AG08396 (cell line): ENCODE measurements at places on chromosomes 4 and X.

DNA sequence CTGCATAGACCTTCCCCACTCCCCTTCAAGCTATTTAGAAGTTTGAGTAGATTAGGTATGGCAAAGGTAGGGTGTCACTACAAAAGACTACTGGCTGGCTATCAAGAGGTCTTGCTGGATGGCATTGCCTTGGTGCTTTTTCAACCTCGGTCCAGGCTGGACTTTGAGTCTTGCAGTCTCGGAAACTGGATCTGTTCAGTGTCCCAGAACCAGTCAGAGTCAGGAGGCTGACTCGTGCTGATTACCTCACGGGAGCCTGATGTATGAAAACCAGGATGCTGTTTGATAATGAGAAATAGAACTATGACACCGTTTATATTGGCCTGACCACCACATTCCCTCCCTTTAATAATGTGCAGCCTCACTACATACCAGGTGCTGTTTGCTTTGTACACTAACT lies 2.7 kb upstream of the PHKA1 start:
- no peak for DNase-seq

DNA sequence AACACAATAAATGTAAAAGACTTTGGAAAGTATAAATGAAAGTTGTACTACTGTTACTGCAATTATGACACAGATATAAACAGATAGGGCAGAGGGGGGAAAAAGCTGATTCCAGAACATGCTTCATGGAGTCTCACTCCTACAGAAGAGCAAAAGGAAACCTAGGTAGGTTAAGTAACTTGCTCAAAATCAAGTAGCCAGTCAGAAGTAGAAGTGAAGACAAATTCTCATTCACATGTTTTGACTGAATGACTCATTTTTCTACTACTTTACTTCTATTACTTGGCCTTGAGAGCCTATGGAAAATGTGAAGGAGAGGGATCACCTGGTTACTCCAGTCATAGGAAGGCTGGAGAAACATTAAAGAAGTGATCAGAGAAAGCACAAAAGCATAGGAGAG lies 23.6 kb upstream of the RASGEF1B start:
- DNase-seq, result no peak

GRCh38 chrX:18471296-18471695 lies 45.9 kb downstream of the CDKL5 start:
- DNase-seq, result no peak

DNA sequence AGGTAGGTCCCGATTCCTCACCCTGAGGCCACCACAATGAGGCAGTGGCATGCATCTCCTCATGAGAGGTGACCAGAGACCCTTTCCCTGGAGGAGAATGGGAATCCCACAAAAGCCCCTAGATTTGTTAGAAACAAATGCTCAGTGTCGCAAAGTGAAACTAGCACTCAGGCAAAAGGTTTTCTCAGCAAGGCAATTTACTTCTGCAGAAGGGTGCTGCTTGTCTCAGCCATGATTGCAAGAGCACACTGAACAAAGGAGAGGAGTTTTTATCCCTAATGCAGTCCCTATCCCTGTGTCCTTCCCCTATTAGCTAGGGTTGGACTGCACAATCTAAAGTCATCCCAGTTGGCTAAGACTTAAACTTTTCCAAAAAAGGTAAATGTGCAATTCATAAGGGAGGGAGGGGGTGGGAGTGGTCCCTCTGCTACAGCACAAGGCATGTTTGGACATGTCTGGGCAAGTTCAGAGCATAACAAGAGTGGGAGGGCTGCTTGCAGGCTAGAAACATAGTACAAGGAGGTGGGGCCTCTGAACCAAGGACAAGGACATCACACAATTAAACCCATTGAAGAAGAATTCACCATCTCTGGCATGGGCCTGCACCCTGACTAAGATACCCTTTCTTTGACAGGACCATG lies 185.3 kb downstream of the CCNG2 start:
- no peak for DNase-seq

- no peak for DNase-seq
Measured at GRCh38 chr4:105352826-105353225, 121.0 kb downstream of the PPA2 start.

DNA sequence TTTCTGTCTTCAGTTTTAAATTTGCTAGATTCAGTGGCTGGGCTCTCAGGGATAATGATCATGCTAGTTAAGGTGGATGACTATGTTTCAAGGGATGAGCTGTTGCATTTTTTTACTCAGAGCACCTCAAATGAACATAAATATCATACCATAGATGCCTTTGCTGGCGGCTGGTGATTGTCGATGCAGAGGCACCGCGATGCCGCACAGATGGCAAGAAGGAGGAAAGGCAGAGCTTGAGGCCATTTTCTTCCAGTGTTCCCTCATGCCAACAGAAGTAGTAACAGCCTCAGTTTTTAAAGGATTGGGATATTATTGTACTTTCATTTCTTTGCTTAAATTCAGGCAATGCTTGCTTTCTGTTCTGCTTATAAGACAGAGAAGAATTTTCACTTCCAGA lies 654.7 kb upstream of the IGFBP7 start:
- DNase-seq, result no peak

DNA sequence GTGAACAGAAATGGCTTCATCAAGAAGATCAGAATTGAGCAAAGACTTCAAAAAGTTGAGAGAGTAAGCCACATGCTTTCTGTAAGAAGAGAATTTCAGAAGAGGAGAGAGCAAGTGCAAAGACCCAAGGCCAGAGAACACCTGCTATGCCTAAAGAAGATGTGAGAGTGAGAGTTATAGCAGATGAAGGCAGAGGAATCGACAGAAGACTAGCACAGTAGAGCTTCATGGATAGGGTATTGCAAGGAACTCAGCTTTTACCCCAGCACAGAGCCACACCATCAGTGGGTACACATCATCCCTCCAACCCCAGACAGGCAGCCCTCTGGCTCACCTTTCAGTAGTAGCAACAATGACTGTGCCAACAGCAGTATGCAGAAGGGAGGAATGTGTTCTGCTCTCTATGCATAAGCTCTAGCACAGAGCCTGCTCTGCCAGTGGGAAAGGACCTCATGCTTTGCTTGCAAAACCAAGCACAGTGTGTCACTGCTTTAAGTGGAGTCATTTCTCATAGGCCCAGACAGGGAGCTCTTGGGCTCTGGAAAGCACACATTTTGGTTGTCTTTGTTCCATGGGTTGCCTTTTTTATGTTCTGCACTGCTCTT lies 318.6 kb downstream of the NAF1 start:
- no peak for DNase-seq

GRCh38 chr4:55077577-55077976 lies 47.8 kb downstream of the KDR start:
- DNase-seq, result no peak

DNA sequence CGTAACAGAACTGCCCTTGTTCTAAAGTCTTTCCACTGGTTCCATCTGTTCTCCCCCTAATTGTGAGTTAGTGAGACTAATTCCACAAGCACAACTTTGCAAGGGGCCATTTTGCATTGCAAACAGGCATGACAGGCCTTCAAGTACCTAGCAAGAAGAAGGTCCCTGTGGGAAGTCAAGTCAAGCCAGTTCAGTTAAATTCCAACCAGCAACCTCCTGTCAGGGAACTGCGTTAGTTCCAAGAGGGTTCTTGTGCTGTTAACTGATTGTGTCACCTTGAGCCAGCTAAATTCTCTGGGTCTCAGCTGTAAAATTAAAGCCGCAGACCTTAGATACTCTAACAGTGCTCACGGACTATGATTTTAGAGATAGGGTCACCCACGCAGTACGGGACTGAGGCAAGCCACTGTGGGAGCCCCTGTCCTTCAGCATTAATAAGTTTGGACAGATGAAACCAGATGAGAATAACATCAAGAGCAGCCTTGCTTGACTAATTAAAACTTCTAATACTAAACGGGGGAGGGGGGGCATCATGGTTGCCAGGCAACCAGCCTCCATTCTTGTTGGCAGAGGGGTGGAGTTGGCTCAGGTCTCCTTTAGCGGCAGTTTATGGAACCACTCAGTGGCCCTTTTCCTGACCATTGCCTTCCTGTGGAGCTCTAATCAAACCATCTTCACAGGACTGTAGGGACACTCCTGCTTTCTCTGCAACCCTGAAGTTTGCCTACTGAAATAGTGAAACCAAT lies 24.1 kb upstream of the TMEM150C start:
- no peak for DNase-seq

GRCh38 chr4:107619066-107619465 lies 101.0 kb downstream of the PAPSS1 start:
- DNase-seq, result peak; percentile 67

- no peak for DNase-seq
Measured at GRCh38 chrX:143664302-143664701, 28.4 kb upstream of the SLITRK4 start.

DNA sequence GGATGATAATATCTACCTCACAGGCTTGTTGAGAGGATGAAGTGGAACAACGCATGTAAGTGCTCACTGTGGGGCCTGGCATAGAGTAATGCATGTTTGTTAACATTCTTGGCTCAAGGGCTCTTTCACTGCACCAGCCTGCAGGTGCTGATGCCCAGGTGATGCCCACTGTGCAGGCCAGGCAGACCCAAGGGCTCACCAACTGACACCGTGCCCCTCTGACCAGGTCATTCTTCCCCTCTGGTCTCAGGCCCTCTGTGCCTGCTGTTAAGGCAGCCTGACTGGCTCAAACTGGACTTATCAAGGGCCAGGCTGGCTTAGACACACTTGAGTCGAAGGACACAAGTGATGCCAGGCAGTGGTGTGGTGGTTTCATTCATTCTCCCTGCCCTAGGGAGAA lies 90.5 kb downstream of the PJA1 start:
- DNase-seq, result no peak

DNA sequence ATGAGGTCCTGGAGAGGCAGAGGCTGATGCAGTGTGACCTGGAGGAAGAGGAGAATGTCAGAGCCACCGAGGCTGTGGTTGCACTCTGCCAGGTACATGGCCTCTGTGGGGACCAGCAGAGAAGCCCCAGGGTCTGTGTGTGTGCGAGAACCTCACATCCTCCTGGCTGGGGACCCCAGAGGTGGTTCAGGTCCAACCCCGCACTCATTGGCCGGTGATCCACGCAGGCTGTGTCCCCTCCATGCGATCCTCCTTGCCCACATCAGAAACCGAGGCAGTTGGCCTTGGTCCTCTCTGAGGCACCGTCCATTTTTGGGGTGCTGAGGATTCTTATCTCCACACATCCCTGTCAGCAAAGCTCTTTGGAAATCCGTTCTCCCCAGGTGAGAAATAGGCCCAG lies 45.3 kb downstream of the EVC start:
- DNase-seq, result no peak

DNA sequence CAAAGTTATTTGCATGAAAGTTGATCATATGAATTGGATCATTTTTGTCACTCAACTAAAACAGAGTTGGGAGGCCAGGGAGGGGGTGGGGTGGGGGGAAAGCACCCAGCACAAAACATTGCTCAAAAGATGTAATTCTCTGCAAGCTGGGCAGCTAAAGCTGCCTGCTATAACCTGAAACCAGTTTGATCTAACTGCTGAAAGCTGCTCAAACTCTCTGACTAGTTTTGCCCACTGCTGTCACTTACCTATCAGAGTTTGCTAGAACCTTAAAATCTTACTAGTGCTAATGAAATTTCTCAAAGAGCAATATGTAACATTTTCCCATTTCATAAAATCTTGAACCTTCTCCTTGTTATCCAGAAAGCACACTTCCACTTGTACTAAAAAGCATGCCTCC lies 10.4 kb downstream of the CXCL8 start:
- DNase-seq, result no peak

GRCh38 chrX:1932231-1932630 lies 317.4 kb downstream of the ASMT start:
- DNase-seq, result no peak

GRCh38 chrX:139851730-139852129 lies 81.1 kb downstream of the ATP11C start:
- DNase-seq, result no peak

DNA sequence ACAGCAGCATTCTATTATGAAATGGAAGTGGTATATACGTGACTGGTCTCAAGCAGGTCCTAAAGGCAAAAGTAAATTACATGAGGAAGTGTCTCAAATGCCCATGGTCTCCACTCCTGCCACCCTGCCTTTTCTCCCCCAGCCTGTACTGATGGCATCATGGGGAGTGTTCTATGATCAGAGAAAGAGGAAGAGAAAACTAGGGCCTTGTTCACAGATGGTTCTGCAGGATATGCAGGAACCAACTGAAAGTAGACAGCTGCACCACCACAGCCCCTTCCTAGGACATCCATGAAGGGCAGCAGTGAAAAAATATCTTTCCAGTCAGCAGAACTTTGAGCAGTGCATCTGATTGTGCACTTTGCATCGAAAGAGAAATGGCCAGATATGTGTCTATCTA lies 901.5 kb downstream of the ARAP2 start:
- DNase-seq, result no peak

- DNase-seq, result no peak
Measured at GRCh38 chrX:10981506-10981905, 129.6 kb upstream of the HCCS start.

- DNase-seq, result no peak
Measured at GRCh38 chr4:127450276-127450675, 182.5 kb upstream of the INTU start.

DNA sequence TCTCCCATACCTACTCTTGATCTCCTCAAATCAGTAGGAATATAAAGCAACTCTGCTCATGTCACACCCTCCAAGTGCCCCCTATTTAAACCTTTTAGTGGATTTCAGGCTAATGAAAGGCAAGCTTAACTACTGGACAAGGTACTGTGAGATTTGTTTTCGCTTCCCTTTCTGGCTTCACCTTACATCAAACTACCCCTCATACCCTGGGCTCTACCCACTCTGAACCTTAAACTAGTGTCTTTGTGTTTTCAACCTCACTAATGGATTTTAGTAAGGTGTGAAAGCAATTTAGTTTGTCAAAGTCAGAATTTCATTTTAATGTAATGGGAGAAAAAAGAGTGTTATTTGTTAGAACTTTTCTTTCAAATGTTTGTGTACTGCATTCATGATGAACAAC lies 291.7 kb downstream of the INPP4B start:
- DNase-seq, result no peak

DNA sequence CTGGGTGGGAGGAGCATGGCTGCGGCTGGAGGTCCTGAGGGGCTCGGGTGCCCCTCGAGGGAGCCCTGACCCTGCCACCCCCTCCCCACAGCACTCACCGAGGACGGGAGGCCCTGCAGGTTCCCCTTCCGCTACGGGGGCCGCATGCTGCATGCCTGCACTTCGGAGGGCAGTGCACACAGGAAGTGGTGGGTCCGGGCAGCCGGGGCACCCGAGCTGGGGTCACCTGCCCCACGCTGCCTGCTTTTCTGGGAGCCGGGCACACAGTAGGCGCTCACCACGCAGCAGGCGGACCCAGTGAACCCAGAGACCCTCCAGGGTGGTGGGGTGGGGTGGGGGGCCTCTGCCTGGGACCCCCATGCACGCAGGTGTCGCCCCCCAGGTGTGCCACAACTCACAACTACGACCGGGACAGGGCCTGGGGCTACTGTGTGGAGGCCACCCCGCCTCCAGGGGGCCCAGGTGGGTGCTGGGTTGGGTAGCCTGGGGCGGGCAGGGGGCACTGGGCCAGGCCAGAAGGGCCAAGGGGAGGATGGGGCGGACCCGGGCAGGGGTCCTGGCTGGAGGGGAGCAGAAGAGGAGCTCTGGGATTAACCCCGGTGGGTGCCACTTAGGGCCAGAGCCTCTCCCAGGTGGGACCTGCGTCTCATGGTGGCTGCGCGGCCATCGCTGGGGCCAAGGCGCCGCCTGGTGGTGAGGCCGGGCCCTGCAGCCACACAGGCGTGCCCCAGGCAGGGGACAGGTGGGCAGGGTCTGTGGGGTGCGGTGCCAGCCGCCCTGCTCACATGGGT lies 1.4 kb downstream of the HGFAC start:
- DNase-seq, result peak; percentile 90

- DNase-seq, result no peak
Measured at GRCh38 chr4:4254666-4255065, 6.6 kb upstream of the TMEM128 start.

GRCh38 chr4:153585026-153585425 lies 99.1 kb upstream of the TLR2 start:
- no peak for DNase-seq
